ENCODE measurements at places on chromosomes 1 and 21. TPM values are rescaled to one million over a fixed set of nuclear protein-coding genes. Genes with fewer than 3 reads are reported as not detected.

GRCh38 chr1:22776035-22776613 is 65.5 kb downstream of the EPHB2 start:
- no peak for DNase-seq

CD52 gene
- total RNA-seq = not detected

CDK18 gene
- total RNA-seq = 23.2 TPM

PLPPR4 gene
- total RNA-seq = under 0.01 TPM

MPL gene
- total RNA-seq = not detected

GRCh38 chr1:224433701-224434672 is 610 bp downstream of the WDR26 start:
- no peak for DNase-seq

- DNase-seq = no peak
These were observed 100.2 kb downstream of the OMA1 start for GRCh38 chr1:58446368-58446767.
